ENCODE measurements at places on chromosomes 12 and 14.

GRCh38 chr14:90692061-90692460 lies 124.2 kb downstream of the TTC7B start:
- DNase-seq: no peak

- no peak for DNase-seq
Measured at GRCh38 chr14:85175556-85175955, 354.4 kb upstream of the FLRT2 start.

DNA sequence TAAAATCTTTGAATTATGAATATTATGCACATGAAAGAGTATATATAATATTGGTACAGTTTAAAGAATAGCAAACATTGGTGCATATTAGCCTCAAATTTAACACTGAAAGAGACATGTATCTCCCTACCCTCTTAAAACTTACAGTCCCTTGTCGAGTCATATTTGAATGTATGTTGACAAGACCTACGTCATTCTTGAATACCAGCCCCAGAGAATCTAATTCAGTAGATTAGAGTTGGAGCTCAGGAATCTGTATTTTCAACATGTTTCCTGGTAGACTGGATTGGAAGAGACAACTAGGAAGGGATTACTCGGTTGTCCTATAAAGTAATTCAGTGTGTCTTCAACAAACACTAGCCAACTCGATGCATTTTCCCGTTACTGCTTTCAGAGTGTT lies 104.8 kb downstream of the PDE3A start:
- DNase-seq: no peak

GRCh38 chr12:51534216-51535074 lies 56.6 kb upstream of the SCN8A start:
- no peak for DNase-seq

GRCh38 chr14:89303456-89304435 lies 113.3 kb downstream of the FOXN3 start:
- peak; percentile 79 for DNase-seq

- DNase-seq: no peak
Measured at GRCh38 chr12:101493556-101493955, 18.4 kb downstream of the SPIC start.

DNA sequence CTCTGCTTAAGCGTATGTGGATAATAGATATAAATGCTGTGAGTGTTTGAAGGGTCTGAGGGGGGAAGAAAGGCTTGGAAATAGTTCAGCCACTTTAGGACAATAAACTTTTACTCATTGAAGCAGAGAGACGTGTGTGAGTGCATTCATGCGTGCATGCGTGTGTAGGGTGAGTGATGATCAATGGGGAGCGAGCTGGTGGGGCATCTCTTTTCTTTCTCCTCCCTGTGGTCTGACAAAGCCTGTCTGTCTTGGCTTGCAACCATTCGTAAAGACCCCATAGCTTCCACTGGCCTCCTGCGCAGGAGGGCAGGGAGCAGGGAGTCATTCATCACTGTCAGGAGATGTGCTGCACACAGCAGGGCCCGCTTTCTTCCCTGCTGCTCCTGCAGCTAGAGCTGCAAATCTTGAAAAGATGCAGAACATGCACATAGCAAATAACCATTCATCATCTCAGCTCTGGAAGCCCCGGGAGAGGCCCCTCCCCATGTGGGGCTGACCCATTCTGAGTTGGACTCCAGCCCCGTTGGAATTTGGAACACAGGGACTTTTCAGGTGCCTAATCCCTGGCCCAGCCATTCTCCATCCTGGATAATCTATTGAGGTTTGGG lies 223.2 kb downstream of the PPM1H start:
- DNase-seq: no peak

DNA sequence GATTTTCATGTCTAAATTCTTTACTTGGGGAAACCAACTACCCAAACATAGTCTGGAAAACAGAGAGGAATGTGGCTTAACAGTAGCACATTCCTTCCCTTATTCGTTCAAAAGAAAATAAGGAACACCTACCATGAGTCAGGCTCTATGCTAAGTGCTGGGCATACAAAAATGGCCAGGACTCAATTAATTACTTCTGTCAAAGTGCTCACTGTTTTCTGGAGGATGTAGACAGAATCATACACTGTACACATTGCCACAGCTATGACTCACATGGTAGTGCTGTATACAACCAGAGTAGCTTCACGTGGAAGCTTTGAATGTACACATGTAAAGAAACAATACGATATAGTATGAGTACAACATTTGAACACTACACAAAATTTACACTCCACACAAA lies 50.1 kb downstream of the SLC25A21 start:
- DNase-seq: peak; percentile 59

DNA sequence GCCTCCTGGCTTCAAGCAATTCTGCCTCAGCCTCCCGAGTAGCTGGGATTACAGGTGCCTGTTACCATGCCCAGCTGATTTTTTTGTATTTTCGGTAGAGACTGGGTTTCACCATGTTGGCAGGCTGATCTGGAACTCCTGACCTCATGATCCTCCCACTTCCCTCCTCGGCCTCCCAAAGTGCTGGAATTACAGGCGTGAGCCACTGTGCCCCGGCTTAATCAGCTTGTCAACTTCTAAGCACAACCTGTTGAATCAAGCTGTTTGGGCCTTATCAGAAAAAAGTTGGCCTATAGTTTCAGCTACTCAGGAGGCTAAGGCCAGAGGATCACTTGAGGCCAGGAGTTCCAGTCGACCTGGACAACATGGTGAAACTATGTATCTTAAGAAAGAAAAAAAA lies 7.9 kb downstream of the MARK3 start:
- DNase-seq: no peak

DNA sequence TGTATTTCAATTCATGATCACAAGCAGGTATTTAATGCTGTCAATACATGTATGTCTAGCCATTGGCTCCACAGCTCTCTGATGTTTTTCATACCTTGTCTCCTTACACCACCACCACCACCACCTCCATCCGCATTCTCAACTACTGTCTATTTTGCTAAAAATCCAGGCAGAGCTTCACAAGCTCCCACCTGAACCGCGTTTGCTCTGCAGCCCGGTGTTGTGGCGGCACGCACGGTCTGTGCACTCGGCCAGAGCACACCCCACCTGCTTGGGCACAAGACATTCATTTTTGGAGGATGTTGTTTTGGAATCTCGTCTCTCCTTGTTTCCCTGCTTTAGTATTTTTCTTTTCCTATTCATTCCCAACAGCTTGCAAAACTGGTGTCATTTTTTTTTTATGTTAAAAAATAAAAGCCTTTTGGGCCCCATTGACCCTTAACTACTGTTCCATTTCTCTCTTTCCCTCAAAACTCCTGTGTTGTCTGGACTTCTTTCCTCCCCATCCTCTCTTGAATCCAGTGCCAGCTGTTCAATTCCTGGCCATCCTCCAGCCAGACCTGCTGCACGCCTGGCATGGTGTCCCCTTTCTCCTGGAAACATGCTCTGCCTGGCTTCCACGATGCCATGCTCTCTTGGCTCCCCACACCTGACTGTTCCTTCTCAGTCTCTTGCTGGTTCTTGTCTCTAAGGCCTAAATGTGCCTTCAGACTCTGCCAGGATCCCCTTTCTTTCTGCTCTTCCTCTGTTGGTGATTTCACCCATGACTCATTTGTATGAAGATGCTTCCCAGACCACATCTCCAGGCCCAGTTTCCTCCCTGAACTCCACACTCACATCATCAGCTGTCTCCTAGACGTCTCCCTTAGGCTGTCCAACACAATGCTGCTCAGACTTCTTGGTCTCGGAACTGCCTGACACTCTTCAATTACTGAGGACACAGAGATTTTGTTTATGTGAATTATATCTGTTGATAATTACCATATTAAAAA lies 37.9 kb downstream of the PIWIL1 start:
- no peak for DNase-seq

GRCh38 chr12:12890543-12891079 lies 751 bp upstream of the GPRC5A start:
- DNase-seq: peak; percentile 92

GRCh38 chr14:38279572-38279971 lies 23.7 kb upstream of the CLEC14A start:
- DNase-seq: no peak

- DNase-seq: peak; percentile 13
Measured at GRCh38 chr14:35114036-35114435, 7.8 kb downstream of the PPP2R3C start.

DNA sequence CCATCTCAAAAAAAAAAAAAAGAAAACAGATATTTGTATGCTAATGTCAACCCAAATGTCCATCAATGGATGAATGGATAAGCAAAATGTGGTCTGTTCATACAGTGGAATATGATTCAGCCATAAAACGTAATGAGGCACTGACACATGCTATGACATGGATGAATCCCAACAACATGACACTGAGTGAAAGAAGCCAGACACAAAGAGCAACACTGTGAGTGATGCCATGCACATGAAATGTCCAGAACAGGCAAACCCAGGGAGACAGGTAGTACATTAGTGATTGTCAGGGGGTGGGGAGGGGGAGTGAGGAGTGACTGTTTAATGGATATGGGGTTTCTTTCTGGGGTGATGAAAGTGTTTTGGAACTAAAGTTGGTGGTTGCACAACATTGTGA lies 50.2 kb downstream of the ARL6IP4 start:
- DNase-seq: no peak

DNA sequence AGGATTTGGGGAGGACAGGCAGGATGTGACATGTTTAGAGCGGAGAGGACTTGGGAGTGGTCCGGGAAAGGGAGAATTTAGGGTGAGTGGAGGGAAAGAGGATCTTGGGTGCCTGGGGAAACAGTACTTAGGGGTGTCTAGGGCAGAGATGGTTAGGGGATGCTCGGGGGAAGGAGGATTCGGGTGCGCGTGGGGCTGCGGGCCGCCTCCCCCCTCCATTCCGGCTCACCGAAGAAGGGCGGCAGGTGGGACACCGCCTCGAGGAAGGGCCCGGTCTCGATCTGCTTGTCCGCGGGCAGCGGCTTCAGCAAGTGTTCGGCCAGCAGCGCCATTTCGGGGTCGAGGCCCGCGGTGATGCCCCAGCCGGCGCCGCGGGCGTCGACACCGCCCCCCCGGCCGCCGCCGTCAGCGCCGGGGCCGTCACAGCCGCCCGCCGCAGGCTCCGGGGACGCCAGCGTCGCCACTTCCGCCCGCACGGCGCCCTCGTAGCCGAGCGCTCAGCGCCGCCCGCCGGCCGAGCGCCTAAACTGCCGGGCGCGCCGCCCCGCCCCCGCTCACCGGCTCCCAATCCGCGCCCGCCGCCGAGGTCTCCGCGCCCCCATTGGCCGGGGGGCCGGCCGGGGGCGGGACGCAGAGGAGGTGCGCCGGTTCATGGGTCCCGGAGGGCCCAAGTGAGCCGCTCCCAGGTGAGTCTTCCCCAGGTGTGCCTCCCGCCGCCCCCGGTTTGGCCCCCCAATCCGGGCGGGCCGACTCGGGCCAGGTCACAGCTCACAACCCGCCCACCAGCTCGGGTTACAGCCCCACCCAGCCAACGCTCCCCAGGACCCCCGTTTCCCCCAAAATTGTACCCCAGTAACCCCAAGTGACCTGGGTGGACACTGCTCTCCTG lies at the start of gene GLTP:
GLTP (minus strand) TSS at position 499 of the 889 bp plus-strand sequence; CDS start at position 332, 167 bp downstream.
- DNase-seq: peak; percentile 80

GRCh38 chr14:64605926-64606685 lies 56.3 kb downstream of the PPP1R36 start:
- peak; percentile 13 for DNase-seq

GRCh38 chr12:56541631-56542030 lies 20.0 kb downstream of the RBMS2 start:
- DNase-seq: no peak

DNA sequence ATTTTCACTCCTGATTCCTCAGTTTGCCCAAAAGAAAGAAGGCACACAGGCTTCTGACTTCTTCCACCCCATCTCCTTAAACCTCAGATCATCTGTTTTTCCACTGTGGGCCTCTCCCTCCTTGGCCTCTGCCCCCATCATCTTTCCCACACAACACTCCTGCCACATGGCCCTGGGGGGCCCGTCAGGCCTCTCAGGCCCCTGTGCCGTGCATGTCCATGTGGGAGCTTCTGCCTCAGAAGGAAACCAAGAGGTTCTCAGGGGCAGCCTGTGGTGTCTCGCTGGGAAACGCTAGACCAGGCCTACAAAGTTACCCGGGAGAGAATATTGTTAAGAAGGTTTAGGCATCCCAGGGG lies 8.0 kb downstream of the KLHL33 start:
- no peak for DNase-seq
